CD4-positive, alpha-beta memory T cell (primary cell): ENCODE measurements at places on chromosomes 12 and 14. TPM values are rescaled to one million over a fixed set of nuclear protein-coding genes. Genes with fewer than 3 reads are reported as not detected.

The RAPGEF3 gene
- total RNA-seq: 0.15 TPM

- DNase-seq: no peak
- H3K27me3 ChIP-seq: no peaks in the 10 kb centered on the region
- peak overlapping the region; percentile 79 for H3K27ac ChIP-seq
- peak overlapping the region; percentile 57 for H3K4me3 ChIP-seq
- peaks cover 25% of the 10 kb centered on the region for H3K36me3 ChIP-seq
Measured at GRCh38 chr14:104753528-104754212, 723 bp downstream of the SIVA1 start.

DNA sequence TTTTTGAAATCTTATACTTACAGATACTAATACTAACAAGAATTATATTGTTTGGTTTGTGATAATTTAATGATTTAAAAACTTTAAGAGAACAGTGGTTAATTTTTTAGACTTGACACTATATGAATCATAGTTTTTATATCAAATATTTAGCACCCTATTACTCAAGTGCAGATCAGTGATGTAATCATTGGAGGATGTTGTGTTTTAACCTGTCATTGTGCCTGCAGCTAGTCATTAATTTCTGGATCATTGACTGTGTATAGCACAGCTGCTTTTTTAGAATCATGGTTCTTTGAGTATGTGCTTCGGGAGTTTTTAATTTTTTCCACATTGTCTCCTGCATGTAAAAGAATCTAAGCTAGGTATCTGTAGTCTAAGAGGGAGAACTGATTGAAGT, 17.3 kb downstream of the ARID4A start:
- peaks cover 5% of the 10 kb centered on the region for H3K4me1 ChIP-seq
- no peaks in the 10 kb centered on the region for H3K27me3 ChIP-seq
- H3K4me3 ChIP-seq: no peak overlapping the region

GRCh38 chr12:29044799-29045198, 104.3 kb upstream of the FAR2 start:
- H3K27ac ChIP-seq: no peak overlapping the region
- H3K36me3 ChIP-seq: no peaks in the 10 kb centered on the region
- no peaks in the 10 kb centered on the region for H3K27me3 ChIP-seq
- H3K4me1 ChIP-seq: no peaks in the 10 kb centered on the region
- no peak overlapping the region for H3K4me3 ChIP-seq

GRCh38 chr12:9721394-9722092, 11.4 kb downstream of the CLECL1 start:
- H3K27ac ChIP-seq: no peak overlapping the region
- H3K4me3 ChIP-seq: no peak overlapping the region
- no peaks in the 10 kb centered on the region for H3K36me3 ChIP-seq
- no peak for DNase-seq
- H3K27me3 ChIP-seq: no peaks in the 10 kb centered on the region

The SAMD15 gene
- 0.38 TPM for total RNA-seq

The CFAP251 gene
- 0.23 TPM for total RNA-seq

DNA sequence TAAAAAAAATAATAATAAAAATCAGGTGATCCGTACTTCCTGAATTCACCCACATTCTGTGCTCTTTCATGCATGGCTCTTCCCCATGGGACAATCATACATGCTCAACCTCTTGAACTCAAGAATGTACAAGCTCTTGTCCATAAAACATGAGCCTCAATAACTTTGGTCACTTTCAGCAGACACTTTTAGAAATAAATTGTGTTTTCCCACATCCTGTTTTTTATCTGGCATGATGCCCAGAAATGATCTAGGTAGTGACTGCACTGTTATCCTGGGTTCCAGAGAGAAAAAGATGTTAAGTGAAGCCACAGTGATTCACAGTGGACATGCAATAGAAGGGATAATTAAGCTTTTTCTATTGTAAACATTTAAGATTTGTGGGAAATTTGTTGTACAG, 537.6 kb upstream of the TMEM132C start:
- no peaks in the 10 kb centered on the region for H3K36me3 ChIP-seq
- H3K27ac ChIP-seq: no peak overlapping the region
- H3K4me3 ChIP-seq: no peak overlapping the region
